ENCODE measurements at places on chromosomes 11 and 22.

GRCh38 chr11:125679397-125679796 lies 1.2 kb downstream of the ACRV1 start:
- no peak for DNase-seq

GRCh38 chr11:69251639-69252489 lies 42.1 kb upstream of the MYEOV start:
- no peak for DNase-seq

DNA sequence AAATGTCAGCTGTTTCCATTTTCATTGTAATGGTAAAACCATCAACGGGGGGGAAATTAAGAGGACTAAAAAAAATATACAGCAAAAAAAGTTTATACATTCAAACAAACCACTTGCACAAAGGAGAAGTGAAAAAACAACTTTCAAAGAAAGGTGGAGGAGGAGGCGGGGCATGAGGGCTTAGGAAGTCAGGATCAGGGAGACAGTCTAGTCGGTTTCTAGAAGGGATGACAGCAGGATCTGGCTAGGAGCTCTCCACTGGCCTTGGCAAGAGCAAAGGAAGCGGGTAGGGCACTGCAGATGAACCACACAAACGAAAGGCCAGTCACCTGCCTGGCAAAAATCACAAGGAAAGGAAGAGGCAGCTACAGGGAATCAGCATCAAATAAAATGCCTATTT lies 31.0 kb downstream of the NAP1L4 start:
- DNase-seq: no peak

- DNase-seq: peak; percentile 61
Observed at GRCh38 chr22:31139866-31140716, at the start of gene PLA2G3. Gene PLA2G3, minus strand, starts transcription at chr22:31140508. Its CDS starts 154 bp downstream, at chr22:31140354.

GRCh38 chr11:850775-851763 lies 8.4 kb downstream of the TSPAN4 start:
- no peak for DNase-seq
